ENCODE measurements at places on chromosomes 2 and 18.
A peak's percentile ranks its signal among the peaks of the same experiment; 100 is the strongest.

DNA sequence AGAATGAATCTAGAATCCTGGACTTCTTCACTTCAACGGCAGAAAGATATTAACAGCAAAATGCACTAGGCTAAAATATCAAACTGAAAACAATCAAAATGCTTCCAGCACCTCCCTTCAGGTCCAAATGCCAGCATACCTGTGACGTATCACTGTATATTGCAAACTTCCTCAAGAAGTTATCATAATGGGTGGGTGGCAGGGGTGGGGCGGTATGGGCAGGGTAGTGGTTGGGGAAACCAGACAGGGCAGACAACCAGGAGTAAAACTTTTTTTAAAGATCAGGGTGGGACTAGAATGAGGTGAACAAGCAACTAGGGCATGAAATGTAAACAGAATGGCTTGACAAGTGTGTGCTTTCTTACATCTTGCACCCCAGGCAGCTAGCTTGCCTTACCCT, 140.9 kb downstream of the SATB2 start:
- no peak for DNase-seq

- DNase-seq: peak; percentile 77
These were observed 44.8 kb upstream of the ARHGAP25 start for GRCh38 chr2:68689553-68690537.

DNA sequence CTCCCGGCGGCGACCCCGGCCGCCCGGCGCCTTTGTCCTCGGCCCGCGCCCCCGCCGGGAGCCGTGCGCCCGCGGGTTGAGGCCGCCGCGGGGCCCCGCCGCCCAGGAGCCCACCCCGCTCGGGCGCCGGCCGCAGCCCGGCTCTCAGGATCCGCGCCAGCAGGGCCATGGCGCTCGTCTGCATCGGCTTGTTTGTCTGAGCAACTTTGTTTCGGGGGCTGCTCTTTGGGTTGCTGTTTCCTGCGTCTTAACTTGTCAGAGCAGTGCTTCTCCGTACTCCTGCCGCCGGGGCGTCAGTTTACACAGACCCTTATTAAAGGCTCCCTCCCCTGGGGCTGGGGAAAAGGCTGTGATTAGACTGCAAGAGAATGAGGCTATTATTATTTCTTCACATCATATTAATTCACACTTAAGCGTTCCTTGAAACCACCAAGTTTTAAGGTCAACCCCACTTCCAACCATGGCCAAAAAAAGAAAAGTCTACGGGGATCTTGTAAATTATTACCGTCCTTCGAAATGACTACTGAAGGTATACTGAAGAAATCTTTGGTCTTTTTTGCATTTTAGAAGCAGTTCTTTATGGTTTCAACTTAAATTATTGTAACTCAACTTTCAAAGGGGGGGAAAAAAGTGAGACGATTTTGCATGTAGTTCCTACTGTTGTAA, at the start of gene CYP27C1:
TSS of gene CYP27C1 (minus strand) at position 198 of the 666 bp plus-strand sequence. CDS start at position 169, 29 bp downstream.
- DNase-seq: no peak

DNA sequence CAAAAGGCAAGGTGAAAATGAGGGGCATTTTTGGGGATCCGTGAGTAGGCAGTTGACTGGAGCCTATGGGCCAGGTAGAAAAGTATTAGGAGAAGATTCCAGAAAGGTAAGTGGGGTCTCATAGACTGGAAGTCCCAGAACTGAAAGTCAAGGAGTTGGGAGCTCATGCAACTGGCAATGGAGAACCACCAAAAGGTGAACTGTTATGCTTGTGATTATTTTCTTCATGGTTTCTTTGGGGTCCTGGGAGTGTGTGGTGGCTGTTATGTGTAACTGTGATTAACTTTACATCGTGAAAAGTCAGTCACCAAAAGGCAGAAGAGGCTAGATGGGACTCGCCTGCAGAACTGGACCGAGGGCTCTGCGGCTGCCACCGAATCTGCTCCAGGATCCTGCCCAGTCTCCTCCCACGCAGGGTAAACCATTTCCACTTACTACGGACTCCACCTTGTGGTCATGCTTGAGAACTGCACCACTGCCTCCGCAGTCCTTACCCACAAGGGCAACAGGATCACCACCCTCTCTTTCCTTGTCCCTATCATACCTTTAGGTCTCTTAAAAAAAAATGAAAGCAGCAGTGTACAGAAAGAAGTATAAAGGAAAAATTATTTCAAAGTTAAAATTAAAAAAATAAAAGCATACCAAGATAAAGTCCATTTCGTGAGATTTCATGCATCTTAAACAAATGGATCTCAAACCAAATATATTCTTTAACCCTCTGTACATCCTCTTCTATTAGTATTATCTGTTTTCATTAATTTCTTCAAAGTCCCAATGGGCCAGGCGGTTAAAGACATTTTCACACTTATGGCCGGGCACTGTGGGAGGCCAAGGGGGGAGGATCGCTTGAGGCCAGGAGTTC, 15.6 kb upstream of the CEP68 start:
- peak; percentile 84 for DNase-seq

DNA sequence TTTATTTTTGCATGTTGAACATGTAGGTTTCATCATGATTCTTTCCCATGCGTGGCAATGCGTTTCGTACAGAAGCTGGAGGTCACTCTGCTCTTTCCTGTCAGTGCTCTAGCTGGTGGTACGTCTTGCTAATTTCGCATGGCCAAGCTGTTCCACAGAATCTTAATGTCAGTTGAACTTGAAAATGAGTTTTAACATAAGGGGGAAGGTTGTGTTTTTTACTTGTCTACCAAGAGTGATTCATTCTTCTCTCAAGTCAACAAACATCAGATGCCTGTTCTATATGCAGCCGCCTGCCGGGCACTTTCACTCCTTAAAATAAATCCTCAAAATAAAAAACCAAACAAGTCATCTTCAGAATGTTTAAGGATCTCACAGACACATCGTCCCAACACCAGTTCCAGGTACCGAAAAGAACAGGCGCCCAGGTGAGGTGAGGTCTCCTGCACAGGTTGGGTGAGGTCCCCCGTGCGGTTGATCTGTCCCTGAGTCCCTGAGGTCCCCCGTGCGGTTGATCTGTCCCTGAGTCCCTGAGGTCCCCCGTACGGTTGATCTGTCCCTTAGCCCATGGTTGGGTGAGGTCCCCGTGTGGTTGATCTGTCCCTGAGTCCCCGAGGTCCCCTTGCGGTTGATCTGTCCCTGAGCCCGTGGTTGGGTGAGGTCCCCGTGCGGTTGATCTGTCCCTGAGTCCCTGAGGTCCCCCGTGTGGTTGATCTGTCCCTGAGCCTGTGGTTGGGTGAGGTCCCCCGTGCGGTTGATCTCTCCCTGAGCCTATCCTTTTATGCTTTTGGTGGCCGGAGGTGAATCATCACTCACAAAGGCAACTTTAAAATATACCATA, 57.0 kb upstream of the KCNG2 start:
- DNase-seq: no peak

- no peak for DNase-seq
These were observed 21.5 kb downstream of the THNSL2 start for GRCh38 chr2:88191722-88192042.

DNA sequence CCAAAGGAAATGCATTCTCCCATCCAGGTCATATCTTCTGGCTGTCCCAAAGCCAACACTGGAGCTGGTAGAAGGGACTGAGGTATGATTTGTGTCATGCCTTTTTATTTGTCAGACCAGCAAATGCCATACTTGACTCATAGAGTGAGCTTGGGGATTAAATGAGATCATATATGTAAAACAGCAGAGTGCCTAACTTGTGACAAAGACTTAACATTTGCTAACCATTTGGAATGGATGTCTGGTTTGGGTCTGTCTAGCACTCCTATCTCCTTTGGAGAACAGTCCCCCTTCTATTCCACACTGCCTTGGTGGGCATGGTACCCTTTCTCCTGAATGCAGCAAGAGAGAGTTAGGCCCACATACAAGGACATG, 128.5 kb upstream of the LGALSL start:
- no peak for DNase-seq

DNA sequence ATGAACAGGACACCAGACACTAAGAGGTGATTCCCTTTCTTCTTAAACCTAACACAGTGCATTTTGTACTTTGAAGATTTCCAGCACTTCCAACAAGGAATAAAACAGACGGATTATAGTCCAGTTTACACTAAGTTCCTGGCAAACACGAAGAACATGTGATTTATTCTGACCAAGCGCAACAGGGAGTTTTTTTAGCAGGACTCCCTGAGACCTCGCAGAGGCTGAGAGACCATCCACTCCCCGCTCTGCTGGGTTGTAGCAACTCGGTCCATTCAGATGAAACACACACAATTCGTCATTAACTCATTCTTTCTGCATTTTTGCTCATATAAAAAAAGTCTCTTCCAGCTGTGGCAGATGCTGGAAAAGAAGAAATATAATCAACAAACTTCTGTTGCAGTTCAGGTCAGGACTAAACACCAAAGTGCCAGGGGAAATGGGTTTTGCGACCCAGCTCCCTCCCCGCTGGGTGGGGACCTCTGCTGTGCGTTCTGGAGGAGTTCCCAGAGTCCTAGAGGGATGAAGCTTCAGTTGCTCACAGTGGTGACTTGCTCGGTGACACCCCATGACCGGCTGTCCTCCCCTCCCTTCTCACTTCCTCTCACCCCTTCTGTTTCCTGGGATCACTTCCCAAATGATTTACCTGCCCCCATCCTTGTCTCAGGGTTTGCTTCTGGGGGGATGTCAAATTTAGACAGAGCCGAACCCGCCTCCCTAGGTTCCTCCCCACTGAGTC, 52.5 kb downstream of the KCNF1 start:
- DNase-seq: no peak

DNA sequence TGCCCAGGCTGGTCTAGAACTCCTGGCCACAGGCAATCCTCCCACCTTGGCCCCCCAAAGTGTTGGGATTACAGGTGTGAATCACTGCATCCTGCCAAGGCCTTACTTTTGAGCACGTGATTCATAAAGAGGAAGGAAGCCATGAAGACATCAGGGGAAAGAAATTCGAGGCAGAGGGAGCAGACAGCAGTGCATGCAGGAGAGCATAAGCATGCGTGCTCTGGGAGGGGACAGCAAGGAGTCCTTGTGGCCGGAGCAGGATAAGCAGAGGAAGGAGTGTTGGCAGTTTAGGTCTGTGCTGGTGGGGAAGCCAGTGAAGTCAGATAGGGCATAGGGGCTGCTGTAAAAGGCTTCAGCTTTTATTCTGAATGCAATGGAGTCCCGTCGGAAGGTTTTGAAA, 400.5 kb upstream of the RAB12 start:
- DNase-seq: no peak

DNA sequence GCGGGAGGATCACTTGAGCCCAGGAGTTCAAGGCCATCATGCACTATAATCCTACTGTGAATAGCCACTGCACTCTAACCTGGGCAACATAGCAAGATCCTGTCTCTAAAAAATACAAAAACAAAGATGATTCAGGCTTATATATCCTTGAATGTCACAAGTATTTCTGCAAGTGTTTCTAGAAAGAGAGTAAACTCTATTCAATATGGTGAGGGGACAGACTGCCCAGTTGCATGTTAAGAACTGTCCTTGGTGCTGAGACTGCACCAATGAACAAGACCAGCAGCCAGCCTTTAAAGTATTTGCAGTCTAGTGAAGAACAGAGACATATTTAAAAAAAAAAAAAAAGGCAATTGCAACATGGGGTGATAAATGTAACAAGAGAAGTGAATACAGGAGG, 16.4 kb downstream of the MAP3K19 start:
- peak; percentile 50 for DNase-seq

GRCh38 chr2:160252278-160252887, 52.3 kb upstream of the ITGB6 start:
- DNase-seq: peak; percentile 92

- DNase-seq: no peak
These were observed 72.0 kb downstream of the MERTK start for GRCh38 chr2:111970453-111970852.

GRCh38 chr2:182827182-182827879, 39.1 kb downstream of the FRZB start:
- no peak for DNase-seq

DNA sequence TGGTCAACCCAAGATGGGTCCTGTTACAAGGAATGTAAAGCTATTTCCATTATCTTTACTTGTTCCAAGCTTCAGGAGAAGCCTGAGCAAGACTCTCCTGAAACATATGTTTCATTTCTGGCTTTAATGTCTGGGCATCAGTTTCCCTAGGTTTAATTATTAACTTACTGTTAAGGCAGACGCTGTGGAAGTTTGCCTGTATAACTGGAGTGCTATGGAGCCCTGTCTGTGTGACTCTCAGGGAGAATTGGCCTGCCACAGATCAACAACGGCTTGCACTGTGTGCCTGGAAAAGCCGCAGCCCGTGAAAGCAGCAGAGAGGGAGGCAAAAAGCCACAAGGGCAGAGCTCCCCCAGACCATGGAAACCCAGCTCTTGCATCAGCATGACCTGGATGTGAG, 22.1 kb upstream of the LONRF2 start:
- no peak for DNase-seq
